T-cell (primary cell): ENCODE measurements at places on chromosomes 16 and 17.

- H3K27me3 ChIP-seq: no peaks in the 10 kb centered on the region
- H3K36me3 ChIP-seq: no peaks in the 10 kb centered on the region
- no peak overlapping the region for H3K27ac ChIP-seq
- no peak overlapping the region for H3K4me3 ChIP-seq
- no peaks in the 10 kb centered on the region for H3K4me1 ChIP-seq
- no peak for DNase-seq
Observed at GRCh38 chr17:77076124-77076830, 64.5 kb upstream of the SEC14L1 start.

DNA sequence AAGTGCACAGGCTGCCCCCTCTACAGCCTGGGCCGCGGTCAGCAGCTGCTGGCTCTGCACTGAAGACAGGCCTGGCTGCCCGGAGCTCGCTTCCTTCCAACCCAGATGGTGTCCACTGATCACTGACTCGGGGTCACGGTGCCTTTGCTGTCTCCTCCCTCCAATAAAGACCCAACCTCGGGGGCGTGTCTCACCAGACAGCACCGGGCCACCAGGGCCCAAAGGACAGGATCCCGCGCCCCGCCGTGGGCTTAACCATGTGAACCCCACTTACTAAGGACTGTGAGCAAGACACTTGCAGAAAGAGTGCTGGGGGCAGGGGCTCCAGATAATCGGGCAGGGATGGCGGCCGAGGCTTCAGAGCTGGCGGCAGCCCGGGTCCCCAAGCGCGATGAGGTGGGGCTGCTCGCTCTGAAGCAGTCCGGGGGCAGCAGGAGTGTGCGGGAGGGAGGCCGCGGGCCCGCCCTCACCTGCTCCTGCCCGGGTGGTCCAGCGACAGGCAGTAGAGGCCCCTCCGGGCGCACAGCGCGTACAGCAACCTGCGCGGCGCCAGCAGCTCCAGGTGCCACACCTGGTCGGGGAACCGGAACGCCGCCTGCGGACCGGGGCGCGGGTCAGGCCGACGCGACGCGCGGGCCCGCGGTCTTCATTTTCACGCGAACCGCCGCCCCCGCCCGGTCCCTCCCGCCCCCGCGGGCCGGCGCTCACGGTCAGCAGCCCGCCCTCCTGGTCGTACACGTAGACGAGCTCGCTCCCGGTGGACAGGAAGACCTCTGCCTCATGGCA is 502 bp downstream of the FAAP100 start:
- DNase-seq: no peak
- H3K4me3 ChIP-seq: peak overlapping the region; percentile 94
- H3K27me3 ChIP-seq: no peaks in the 10 kb centered on the region
- peaks cover 7% of the 10 kb centered on the region for H3K4me1 ChIP-seq
- no peak overlapping the region for H3K27ac ChIP-seq

DNA sequence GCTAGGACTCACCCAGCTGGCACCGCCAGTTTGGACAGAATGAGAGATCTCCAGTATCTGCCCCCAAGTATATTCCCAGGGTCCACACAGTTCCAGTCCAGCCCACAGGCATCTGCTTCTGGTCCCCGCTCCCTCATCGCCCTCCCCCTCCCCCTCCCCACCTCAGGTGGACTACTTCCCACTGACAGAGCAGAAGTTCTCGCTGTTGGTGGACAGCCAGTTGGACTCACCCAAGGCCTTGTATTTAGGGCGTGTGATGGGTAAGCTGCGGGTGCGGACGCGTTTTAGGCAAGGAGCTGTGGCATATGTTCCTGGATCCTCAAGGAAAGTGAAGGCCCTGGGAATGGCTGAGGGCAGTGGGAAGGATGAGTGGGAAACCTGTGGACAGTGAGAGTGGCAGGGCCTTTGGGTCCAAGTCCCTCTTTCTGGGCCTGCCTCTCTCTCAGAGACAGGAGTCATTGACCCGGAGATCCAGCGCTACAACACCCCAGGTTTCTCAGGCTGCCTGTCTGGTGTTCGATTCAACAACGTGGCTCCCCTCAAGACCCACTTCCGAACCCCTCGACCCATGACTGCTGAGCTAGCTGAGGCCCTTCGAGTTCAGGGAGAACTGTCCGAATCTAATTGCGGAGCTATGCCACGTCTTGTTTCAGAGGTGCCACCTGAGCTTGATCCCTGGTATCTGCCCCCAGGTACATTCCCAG is 14.9 kb downstream of the CNTNAP1 start:
- no peak for DNase-seq
- H3K27ac ChIP-seq: no peak overlapping the region
- peaks cover 12% of the 10 kb centered on the region for H3K36me3 ChIP-seq
- H3K27me3 ChIP-seq: no peaks in the 10 kb centered on the region
- H3K4me3 ChIP-seq: no peak overlapping the region

GRCh38 chr17:17398188-17398942 is 78.4 kb upstream of the MED9 start:
- H3K4me3 ChIP-seq: no peak overlapping the region
- H3K4me1 ChIP-seq: peaks cover 26% of the 10 kb centered on the region
- no peaks in the 10 kb centered on the region for H3K27me3 ChIP-seq

DNA sequence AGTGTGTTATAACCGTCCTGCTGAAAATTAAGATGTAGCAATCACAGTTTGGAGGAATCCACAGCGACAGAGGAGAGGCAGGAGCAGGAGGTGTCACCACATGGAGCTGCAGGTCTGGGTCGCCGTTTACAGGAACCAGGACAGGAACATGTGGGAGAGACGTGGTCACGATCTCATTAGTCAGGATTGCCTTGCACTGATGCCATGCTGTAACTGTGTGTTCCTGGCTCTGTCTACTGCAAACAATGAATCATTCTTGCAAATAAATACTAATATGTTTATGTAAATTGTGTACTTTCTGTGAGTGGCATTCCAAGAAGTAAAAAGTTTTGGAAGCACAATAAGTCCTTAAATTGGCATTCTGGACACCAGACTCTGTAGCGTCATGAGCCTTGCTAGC is 271.8 kb downstream of the CPPED1 start:
- H3K27ac ChIP-seq: no peak overlapping the region
- no peak for DNase-seq
- H3K27me3 ChIP-seq: no peaks in the 10 kb centered on the region
- H3K4me3 ChIP-seq: no peak overlapping the region

- H3K4me3 ChIP-seq: no peak overlapping the region
- no peak for DNase-seq
- H3K36me3 ChIP-seq: peaks cover 11% of the 10 kb centered on the region
- no peaks in the 10 kb centered on the region for H3K27me3 ChIP-seq
- H3K4me1 ChIP-seq: peaks cover 14% of the 10 kb centered on the region
Observed at GRCh38 chr17:80860703-80861417, 130.8 kb upstream of the CHMP6 start.

- no peak overlapping the region for H3K4me3 ChIP-seq
- no peaks in the 10 kb centered on the region for H3K36me3 ChIP-seq
- no peak overlapping the region for H3K27ac ChIP-seq
- no peaks in the 10 kb centered on the region for H3K4me1 ChIP-seq
Observed at GRCh38 chr17:12388226-12388625, 277.5 kb upstream of the MYOCD start.

DNA sequence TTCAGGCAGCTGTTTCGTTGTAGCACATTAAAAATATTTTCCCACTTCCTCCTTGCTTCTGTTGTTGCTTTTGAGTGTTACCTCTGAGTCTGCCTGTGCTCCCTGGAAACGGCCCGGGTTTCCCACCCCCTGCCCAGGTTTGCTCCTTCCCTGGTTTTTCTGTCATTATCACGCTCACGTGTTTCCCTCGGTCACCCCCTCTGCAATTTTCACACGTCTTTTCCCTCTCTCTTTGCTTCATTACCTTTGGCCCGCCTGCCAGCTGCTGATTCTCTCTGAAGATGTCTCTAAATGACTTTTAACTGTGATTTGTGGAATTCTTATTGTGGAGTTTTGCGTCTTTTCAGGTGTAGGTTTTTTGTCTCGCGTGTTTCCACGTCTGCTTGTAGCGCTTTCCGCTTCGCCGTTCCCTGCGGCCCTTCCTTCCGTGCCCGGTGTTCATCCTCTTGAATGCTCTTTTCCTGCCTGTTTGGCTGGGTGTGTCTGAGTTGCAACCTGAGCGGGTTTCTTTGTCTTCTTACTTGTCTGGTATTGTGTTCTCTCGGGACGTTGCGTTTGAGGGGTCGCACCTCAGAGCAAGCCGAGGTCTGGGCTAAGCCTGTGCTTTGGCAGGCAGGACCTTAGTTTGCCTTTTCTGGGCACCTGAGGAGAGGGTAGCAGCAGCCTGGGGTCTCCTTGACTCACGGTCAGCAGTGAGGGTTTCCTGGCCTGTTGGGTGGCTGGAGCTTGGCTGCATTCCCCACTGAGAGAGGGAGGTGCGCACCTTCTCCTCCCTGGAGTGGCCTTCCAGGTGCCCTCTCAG is 96.3 kb upstream of the ZNF750 start:
- peaks cover 87% of the 10 kb centered on the region for H3K36me3 ChIP-seq
- no peak overlapping the region for H3K4me3 ChIP-seq
- DNase-seq: no peak
- no peaks in the 10 kb centered on the region for H3K27me3 ChIP-seq

DNA sequence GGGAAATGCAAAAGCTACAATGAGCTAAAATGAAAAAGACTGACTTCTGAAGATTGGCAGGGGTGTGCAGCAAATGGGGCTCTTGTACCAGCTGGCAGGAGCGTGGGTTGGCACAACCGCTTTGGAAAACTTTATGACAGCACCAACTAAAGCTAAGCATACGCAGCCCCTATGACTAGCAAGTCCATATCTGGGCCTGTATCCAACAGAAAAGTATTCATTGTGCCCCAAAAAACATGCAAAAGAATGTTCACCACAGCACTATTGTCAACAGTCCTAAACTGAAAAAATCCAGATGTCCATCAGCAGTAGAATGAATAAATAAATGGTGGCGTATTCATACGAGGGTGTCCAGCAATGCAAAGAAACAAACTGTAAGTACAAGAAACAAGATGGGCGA is 22.6 kb upstream of the ITGA3 start:
- H3K36me3 ChIP-seq: no peaks in the 10 kb centered on the region
- H3K27ac ChIP-seq: no peak overlapping the region
- no peak for DNase-seq
- H3K4me3 ChIP-seq: no peak overlapping the region
- no peaks in the 10 kb centered on the region for H3K4me1 ChIP-seq
- peaks cover 2% of the 10 kb centered on the region for H3K27me3 ChIP-seq

- no peak overlapping the region for H3K27ac ChIP-seq
- no peak for DNase-seq
- H3K36me3 ChIP-seq: peaks cover under 1% of the 10 kb centered on the region
- H3K4me1 ChIP-seq: no peaks in the 10 kb centered on the region
- H3K4me3 ChIP-seq: no peak overlapping the region
- H3K27me3 ChIP-seq: no peaks in the 10 kb centered on the region
Observed at GRCh38 chr16:54097774-54098173, 188.8 kb downstream of the IRX3 start.

GRCh38 chr16:11717811-11718210 is 24.8 kb downstream of the TXNDC11 start:
- H3K36me3 ChIP-seq: peaks cover 11% of the 10 kb centered on the region
- H3K27ac ChIP-seq: no peak overlapping the region
- no peak for DNase-seq
- H3K4me1 ChIP-seq: no peaks in the 10 kb centered on the region
- no peaks in the 10 kb centered on the region for H3K27me3 ChIP-seq

DNA sequence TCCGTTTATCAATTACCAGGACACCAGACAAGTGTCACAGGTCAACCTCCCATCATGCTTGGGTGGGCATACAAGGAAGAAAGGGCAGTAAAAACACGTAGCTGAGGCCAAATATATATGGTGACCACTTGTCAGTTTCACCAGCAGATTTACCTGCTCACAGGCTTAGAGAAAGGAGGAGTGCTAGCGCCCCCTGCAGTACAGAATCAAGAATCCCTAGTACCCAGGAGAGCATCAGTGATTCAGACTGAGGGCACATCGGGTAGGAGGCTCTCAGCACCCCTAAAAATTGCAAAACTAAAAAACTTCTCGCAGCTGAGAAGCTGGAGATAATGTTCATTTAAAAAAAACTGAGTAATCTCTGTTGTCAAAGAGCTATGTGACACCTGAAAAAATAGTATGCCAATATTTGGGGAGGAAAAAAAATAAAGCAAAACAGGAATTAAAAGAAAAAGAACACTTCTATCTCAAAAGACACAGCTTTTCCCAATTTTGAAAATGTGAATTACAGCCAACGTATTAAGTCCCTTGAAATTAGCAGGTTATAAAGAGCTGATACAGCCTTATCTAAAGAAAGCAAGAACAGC is 21.2 kb upstream of the MON1B start:
- no peaks in the 10 kb centered on the region for H3K27me3 ChIP-seq
- H3K4me1 ChIP-seq: no peaks in the 10 kb centered on the region
- DNase-seq: peak; percentile 31
- no peaks in the 10 kb centered on the region for H3K36me3 ChIP-seq
- H3K27ac ChIP-seq: no peak overlapping the region

- DNase-seq: no peak
- H3K36me3 ChIP-seq: no peaks in the 10 kb centered on the region
- no peak overlapping the region for H3K4me3 ChIP-seq
- H3K4me1 ChIP-seq: no peaks in the 10 kb centered on the region
- no peak overlapping the region for H3K27ac ChIP-seq
Observed at GRCh38 chr17:71699907-71700306, 420.9 kb upstream of the SOX9 start.

DNA sequence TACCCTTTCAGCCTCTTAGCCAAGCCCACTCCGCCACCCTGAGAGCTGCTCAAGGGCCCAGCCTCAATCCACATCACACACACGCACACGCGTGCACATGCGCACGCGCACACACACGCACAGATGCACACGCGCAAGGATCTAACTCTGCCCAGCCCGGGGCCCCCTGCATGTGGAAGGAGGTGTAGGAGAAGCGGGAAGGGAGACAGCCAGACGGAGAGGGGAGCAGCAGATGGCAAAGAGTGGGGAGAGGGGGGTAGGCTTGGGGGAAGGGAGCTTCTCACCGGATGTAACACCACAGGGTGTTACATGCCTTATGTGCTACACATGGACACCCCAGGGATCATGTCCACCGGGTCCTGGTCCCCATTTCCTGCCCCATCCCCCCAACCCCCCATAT is 15.3 kb downstream of the DLG4 start:
- H3K4me3 ChIP-seq: peak overlapping the region; percentile 66
- peak overlapping the region; percentile 97 for H3K27ac ChIP-seq
- peaks cover 30% of the 10 kb centered on the region for H3K4me1 ChIP-seq
- H3K27me3 ChIP-seq: no peaks in the 10 kb centered on the region
- no peaks in the 10 kb centered on the region for H3K36me3 ChIP-seq

DNA sequence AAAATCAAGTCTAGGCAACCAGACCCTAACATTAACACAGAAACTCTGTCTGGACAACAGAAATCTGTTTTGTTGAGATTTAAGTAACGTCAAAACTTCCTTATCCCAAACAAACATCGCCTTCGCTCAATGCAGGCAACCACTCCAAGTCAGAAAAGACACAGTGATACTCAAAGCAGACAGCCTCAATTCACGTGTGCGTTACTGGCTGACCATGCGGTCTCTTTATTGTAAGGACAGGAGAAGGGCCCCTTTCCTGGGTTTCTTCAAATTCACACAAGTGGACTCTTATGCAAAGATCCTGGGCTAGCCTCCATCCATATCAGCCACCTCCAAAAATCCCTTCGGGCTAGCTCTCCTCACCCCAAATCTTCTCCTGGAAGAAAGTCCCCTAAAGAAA is 467.7 kb downstream of the SOX9 start:
- no peak for DNase-seq
- H3K4me1 ChIP-seq: peaks cover 28% of the 10 kb centered on the region
- no peak overlapping the region for H3K27ac ChIP-seq
- H3K36me3 ChIP-seq: no peaks in the 10 kb centered on the region
